ENCODE measurements at places on chromosomes 5 and 9.

GRCh38 chr9:75649060-75649459, 241.4 kb upstream of the PCSK5 start:
- DNase-seq: no peak

- DNase-seq: no peak
Observed at GRCh38 chr9:124457079-124457886, 7.0 kb downstream of the ADGRD2 start.

- no peak for DNase-seq
Observed at GRCh38 chr9:137866226-137867141, 11.1 kb upstream of the CACNA1B start.

DNA sequence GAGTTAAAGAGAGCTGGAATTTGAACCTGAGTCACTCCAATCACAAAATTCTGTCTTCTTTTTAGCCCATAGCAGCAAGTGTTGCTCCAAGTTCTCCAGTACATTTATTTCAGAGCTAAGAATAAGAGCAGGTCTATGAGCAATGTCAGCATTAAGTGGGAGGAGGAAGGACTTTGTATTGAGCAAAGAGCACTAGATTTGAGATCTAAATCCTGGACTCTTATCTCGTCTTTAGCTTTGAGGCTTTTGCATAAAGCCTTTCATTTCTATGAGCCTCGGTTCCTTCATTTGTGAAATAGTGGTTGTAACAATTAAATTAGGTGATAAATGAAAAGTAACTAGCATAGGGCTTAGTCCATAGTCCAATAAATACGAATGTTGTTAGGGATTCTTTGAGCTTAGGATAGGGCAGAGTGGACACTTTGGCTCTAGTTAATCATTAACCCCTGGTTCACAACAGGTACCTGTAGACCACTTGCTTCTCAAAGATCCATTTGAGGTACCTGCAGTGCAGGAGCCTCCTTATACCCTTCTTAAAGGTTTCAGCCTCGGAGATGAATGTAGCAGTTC, 464.1 kb upstream of the KLF4 start:
- no peak for DNase-seq

DNA sequence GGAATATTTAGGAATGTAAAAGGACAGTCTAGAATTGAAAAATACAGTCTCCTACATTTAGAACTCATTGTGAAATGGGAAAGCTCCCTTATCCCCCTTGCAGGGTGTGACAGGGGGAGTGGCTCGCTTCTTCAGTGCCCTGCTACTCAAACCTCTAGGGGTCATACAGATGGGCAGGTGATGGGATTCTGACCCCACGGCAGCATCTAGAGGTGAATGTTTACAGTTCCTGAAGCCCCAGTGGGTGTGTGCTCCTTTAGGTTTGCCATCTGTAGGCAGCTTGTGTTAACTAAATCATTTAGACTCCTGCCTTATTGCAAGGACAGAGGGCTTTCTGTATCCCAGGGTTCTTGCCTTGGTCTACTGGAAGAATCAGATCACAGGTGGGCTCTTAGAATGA, 271.0 kb upstream of the MPDZ start:
- DNase-seq: no peak

DNA sequence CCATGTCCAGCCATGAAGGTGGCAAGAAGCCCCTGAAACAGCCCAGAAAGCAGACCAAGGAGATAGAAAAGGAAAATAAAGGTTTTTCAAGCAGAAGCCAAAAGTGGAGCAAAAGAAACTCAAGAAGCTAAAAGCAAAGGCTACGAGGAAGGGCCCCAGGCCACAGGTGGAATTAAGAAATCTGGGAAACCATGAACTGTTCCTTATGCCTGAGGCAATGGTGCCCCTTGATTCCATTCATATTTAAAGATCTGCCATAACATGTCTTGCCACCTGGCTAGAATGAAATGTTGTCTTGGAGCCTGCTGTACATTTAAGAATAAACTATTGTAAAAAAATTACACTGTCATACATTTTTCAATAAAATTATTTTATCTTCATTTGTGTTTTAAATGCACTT, 59.5 kb upstream of the TARS1 start:
- DNase-seq: no peak

DNA sequence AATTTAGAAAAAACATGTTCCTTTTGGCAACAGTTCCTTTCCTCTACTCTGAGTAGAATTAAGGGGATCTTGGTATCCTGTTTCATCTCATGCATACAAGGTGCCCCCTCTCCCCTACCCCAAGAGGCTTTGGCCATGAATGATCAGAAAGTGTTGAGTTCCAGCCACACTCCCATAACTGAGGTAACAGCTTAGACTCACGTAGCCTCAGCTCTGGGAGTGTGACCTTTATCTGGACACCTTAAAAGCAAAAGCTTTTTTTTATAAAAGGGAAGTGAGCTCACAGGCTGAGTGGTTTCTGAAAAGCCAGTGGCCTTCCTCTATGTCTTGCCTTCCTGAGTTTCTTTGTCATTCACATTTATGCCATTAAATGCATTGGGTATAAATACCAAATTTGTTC, 900 bp upstream of the HAVCR2 start:
- DNase-seq: peak; percentile 90

DNA sequence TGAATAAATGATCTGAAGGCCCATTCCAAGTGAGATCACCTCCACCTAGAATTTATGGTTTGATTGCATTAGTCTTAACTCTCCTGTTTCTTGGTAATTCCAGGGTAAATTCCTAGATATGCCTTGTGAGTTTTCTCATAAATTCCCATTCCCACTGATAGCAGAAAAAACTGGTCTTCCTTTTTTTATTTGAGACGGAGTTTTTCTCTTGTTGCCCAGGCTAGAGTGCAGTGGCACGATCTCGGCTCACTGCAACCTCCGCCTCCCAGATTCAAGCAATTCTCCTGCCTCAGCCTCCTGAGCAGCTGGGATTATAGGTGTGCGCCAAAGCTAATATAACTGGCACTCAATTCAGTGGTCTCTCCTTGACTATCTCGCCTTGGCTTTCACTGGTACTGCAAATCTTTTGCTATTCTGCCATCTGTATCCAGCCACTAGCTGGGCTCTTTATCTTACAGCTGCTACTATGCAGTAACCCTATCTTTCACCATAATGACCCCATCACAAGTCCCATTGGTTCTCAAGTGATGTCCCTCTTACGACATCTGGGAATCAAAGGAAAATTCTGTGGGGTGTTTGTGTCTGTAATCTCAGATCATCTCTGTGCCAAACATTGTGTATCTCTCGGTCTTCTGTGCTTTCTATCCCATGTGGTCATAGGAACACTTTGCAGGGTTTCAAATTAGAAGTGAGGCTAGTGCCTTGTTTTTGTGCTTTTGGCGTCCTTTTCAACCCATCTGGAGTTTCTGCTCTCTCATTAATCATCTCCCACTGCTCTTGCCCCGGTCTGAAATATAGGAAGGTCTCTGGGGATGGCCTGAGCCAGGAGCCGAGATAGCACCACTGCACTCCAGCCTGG, 14.4 kb downstream of the HNRNPK start:
- no peak for DNase-seq

GRCh38 chr9:26893030-26893676, 551 bp upstream of the CAAP1 start:
- no peak for DNase-seq
